ENCODE measurements at places on chromosomes 6 and 20. TPM values are rescaled to one million over a fixed set of nuclear protein-coding genes. Genes with fewer than 3 reads are reported as not detected.
A peak's percentile ranks its signal among the peaks of the same experiment; 100 is the strongest.

DNA sequence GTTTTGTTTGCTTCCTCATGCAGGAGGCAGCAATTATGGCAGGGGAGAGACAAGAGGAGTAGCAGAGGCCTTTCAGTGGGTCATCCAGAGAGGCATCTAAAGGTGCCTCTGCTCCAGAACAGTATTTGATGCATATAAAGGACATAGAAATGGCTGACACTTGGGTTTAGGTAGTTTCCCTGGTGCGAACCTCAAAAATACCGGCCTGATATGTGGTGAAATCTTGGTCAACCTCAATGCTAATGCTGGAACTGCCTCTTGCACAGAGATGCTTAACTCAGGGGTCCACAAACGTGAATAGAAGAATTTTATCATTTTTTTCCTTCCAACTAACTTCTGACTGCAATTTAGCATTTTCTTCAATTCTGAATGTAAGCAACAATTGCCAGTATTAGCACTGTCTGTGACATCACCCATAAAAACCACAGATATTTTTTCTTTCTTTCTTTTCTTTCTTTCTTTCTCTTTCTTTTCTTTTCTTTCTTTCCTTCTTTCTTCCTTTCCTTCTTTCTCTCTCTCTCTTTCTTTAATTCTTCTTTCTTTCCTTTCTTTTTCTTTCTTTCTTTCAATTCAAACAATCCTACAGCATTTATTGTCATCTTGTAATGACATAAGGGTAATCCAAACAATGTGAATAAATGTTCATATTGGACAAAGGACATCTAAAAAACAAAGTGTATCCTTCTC, 180.0 kb upstream of the UST start:
- no peak for DNase-seq

Gene SFTA2
- total RNA-seq: not detected

GRCh38 chr20:44074252-44075151, 112.5 kb downstream of the JPH2 start:
- peak; percentile 62 for DNase-seq

DNA sequence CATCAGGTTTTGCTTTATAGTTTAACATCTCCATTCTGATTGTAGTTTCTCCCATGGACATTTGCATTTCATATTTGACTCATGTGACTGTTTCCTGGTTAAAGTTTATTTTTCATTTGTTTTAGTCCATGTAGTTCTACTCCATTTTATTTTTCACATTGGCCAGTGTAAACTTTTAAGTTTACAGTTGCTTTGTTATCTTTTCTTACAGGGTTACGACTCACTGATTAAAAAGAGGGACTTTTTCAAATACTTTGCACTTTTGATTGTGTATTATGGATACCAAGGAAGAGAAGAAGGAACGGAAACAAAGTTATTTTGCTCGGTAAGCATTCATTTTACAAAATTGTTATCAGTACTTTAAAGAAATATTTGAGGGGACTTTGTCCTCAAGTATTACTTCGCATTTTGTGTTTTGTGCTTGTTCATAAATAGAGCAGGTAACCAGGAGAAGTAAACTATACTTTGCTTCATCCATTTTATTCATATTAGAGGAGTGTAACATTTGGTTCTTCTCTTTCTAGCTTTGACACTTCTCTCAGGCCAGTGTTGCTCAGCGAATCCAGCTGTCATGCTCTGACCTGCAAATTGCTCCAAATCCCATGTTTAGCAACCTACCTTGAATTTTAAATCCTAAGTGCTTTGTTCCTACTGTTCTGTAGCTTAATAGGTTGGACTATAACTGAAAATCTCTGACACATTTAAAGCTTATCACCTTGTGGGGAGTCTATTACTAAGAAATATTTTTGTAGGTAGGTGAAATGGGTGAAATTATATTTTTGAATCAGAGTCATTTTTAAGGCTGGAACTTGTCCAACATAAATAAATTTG, 24.5 kb downstream of the NCOA7 start:
- DNase-seq: no peak

Gene FABP7
- total RNA-seq: 0.54 TPM

- DNase-seq: no peak
Observed at GRCh38 chr20:31597481-31597855, 7.6 kb upstream of the ID1 start.

Gene LTV1
- total RNA-seq: 12.0 TPM

DNA sequence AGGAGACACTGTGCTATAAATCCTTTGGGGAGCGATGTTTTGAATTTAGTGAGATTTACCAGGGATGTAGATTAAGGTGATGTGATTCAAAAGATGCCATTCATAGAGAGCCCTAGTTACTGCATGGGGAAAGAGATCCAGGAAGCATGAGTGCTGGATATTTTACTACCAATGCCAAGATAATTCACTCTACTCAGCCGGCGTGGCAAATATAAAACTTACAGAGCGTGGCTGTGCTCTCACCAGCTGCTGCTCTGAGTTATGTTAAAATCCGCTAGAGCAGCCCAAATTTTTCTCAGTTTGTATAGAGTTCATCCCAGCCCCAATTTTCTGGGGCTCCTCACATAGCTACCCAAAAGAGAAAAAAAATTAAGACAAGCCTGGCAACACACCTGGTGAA, 48.6 kb downstream of the BFSP1 start:
- DNase-seq: no peak

- no peak for DNase-seq
Observed at GRCh38 chr6:43712579-43712978, 25.0 kb upstream of the MRPS18A start.

Gene NTSR1
- not detected for total RNA-seq

GRCh38 chr20:50366270-50367103, 143.7 kb upstream of the PTPN1 start:
- peak; percentile 73 for DNase-seq

GRCh38 chr6:2164481-2164880, 80.9 kb downstream of the GMDS start:
- no peak for DNase-seq

Gene LTB
- not detected for total RNA-seq

Gene AAR2
- 45.1 TPM for total RNA-seq

Gene AGPAT1
- 61.0 TPM for total RNA-seq

DNA sequence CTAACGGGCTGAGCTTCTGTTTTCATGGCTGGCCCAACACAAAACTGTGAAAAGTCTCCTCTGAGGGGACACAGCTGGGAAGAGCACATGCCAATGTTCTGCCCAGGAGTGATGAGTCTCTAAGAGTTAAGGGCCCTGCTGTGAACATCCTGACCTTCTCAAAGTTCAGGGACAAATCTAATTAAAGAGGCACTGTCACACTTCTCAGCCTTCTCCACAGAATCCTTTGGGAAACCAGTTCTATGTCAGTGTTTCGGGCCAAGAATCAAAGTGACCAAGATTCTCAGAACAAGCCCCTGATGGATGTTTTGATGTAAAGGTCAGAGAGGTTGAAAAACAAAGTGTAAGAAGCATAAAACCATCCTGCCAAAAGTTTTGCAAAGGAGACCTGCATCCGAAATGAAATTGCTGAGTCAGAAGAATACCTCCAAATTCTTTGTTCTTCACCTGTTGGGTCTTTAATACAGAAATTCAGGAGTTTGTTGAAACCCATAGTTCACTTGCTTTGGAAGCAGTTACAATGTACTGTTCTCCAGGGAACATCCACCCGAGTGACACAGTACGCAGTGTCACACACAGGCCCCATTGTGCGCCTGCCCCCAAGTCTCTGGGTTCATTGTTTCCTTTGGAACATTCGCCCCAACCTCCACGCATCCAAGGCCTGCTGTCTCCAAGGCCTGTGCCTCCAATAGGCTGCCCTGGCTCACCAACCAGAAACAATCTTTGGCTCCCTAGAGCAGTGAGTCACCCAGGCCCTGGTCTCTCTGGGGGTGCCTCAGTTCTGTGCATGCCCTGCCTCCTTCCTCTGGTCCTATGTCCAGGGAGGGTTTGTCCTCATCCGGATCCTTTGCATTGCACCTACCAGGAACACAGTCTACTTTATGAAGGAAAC, 65.5 kb upstream of the QKI start:
- DNase-seq: no peak

Gene CRISP3
- total RNA-seq: not detected

Gene SNAP25
- total RNA-seq: 3.2 TPM

GRCh38 chr20:35595456-35595855, 20.2 kb upstream of the SPAG4 start:
- no peak for DNase-seq

Gene ENPP3
- total RNA-seq: 0.29 TPM

DNA sequence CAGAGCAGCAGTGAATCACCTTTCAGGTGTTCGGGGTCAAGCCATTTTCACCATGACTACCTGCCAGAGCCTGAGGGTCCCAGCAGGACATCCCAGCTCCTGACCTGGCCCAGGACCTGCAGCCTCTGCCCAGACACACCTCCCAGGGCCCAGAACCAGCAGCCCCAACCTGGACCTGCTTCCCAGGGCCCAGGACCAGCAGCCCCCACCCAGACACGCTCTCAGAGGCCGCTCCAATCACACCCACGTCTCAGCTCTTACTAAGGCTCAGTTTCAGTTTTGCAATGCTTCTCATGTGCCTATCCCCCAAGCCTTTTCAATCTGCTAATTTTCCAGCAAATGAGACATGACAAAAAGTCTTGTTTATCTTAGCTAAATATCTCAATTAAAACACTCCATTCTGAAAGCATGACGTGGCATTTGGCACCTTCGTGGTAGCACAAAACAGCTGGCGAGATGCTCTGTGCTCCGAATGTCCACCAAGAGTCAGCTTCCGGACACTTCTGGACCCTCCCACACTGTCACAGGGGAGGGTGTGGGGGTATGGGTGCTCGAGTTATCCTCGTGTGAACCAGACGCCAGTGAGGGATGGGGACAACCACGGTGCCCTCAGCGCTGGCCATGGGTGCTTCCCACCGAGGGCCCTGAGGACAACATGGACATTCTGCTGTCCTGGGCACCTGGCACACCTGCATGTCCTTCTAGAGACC, 253.2 kb downstream of the DLL1 start:
- DNase-seq: no peak

Gene RIPOR3
- total RNA-seq: 0.47 TPM

GRCh38 chr6:11412616-11413015, 124.9 kb upstream of the TMEM170B start:
- no peak for DNase-seq

DNA sequence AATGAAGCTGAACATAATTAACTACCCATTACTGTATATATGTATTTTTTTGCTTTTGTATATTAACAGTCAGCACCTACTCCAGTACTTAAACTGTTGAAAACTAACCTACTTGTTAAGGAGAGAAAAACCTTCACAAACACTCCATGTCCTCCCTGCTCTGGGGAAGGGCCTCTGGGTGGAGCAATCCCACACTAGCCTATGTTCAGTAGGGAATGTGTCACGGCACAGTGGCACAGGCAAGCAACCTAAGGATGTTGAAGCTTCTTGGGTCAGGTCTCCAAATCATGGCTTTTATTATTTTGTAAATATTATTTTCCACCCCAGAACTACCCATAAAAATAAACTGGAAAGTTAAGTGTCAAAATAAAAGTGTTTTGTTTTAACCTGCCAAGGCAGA, 5.3 kb downstream of the MAN1A1 start:
- DNase-seq: no peak

Gene TMC2
- not detected for total RNA-seq

DNA sequence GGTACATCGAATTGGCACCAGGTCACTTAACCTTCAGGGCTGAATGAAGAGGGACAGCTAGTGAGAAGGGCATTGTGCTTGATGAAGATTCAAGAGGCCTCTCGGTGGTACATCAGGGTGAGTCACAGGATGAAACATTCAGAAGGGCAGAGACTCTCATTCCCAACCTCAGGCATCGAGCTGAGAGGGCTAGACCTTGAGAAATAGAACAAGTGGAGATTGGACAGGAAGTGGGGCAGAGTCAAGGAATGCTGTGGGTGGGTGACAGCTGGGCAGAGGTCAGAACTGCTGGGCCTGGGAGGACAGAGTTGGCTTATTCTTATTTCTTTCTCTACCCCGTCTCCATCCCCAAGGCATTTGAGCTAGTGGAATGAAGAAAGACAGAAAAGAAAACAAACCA, 126.0 kb downstream of the SCML4 start:
- no peak for DNase-seq

DNA sequence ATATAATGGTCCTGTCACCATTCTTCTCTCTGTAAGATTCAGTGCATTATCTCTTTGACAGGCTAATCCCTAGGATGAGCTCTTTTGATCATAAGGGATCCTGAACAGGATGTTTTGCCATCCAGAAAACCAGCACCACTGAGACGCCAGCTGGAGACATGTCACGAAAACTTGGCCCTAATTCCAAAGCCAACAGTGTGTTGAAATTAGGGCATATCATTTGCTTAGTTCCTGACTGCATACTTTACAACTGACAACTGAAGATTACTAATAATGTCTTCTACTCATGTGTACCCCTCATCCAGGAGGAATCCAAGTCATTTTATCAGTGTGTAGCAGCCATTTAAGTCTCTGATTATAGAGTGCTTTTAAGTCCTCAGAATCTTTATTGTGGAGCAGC, 243.6 kb downstream of the KCNQ5 start:
- DNase-seq: no peak

Gene RAB32
- total RNA-seq: 129 TPM

DNA sequence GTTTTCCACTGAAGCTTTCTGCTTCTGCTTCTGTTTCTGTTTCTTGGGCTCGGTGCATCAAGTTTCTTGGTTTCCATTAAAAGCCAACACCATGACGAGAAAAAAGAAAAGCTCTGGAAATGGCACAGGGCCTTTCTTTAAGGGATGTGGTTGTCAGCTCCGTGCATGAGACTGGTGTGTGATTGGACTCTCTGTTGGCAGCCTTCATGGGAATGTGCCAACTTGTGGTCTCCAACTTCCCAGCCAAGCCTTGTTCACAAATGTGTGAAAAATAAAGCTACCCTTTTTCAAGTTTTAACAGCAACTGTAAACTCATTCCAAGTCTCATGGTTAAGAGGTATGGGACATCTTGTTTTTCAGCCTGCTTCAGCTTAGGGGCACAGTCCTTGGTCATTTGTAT, 68.7 kb upstream of the CST7 start:
- DNase-seq: no peak

DNA sequence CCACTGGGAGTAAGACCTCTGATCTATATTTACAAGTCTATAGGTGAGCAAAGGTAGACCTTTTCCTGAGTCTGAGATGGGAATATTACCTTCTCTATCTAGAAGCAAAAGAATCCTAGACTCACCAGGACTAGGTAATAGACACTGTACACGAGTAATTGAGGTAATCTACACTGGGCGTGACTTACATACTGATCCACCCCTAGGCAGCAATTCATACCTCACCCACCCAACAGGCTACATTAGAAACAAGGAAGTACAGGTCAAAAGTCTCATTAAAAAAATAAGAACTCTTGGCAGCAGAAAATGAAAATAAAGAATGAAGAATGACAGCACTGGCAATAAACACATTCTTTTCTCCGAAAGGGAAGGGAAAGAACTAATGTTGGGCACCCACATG, 7.6 kb downstream of the CSNK2A1 start:
- DNase-seq: peak; percentile 66
